ENCODE measurements at places on chromosomes 2 and 18. TPM values are rescaled to one million over a fixed set of nuclear protein-coding genes. Genes with fewer than 3 reads are reported as not detected.
A peak's percentile ranks its signal among the peaks of the same experiment; 100 is the strongest.

DNA sequence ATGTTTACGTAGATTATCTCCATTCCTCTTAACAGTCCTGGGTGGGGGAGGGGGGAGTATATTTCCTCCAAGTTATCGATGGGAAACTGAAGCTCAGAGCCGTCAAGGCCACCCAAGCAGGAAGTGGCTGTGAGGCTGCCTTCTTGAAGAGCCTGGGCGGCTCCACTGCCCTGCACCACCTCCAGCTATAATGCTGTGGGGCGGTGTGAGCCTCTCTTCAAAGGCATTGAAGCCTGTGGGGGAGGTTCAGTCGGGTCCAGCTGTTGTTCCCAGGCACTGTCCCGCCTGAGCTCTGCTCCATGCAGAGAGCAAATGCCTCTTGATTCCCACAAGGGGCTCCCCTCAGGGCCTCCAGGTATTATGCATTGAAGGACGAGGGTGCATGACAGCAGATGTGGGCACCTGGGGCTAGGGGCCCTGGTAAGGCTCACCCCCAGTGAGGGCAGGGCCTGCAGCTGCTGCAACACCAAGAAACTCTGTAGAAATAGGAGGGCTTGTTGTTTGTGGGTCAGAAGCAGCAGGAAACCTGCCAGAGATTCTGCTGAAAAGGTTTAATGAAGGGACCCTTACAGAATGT is 29.5 kb upstream of the LAPTM4A start:
- no peak for DNase-seq

- no peak for DNase-seq
These were observed 78.4 kb upstream of the MEX3C start for GRCh38 chr18:51275712-51276476.

GRCh38 chr18:55078303-55078932 is 119.2 kb upstream of the CCDC68 start:
- DNase-seq, result peak; percentile 26

DNA sequence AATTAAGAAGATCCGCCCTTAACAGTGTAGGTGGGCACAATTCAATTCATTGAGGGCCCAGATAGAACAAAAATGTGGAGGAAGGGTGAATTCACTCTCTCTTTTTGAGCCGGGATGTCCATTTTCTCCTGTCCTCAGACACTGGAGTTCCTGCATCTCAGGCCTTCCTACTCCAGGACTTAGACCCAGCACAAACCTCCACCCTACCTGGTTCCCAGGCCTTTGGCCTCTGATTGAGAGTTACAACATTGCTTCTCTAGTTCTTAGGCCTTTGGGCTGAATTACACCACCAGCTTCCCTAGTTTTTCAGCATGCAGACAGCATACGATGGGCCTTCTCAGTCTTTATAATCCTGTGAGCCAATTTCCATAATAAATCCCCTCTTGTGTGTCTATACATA is 87.8 kb upstream of the TMEM17 start:
- no peak for DNase-seq

The FEV gene
- not detected for total RNA-seq

The AOX1 gene
- total RNA-seq, result 76.4 TPM

DNA sequence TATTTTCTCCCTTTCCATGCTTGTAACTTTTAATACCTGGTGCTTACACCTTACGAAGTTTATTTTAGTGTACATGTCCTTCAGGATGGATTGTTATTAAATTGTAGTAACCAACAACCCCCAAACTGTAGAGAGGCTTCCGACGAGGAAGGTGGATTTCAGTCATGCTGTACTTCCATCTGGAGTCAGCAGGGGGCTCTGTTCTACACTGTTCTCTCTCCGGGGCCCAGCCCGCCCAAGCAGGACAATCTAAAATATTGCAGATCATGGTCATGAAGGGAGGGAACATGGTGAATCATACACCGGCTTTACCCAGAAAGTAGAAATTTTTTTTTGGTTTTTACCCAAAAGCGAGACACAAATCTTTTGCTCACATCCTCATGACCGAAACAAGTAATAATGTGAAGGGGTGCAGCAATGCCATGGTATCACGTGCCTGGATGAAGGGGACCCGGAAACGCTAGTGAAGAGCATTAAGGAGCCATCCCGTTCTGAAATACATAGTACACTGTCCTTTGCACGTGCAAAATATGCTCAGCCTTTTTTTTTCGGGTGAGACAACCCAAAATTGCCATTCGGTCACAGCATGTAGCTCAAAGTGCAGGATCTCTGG is 884.8 kb downstream of the EPHA4 start:
- DNase-seq, result peak; percentile 69

GRCh38 chr2:132911726-132912724 is 242.0 kb upstream of the LYPD1 start:
- peak; percentile 69 for DNase-seq

GRCh38 chr18:8397034-8397433 is 212.2 kb upstream of the RAB12 start:
- DNase-seq, result no peak

- no peak for DNase-seq
These were observed 65.8 kb upstream of the CREB1 start for GRCh38 chr2:207464007-207464406.

The SLC38A11 gene
- total RNA-seq, result not detected

The RAB27B gene
- total RNA-seq, result 99.0 TPM

- DNase-seq, result no peak
These were observed 138.7 kb downstream of the TDRD15 start for GRCh38 chr2:21262426-21262940.

The AGPS gene
- total RNA-seq, result 32.1 TPM

The NDUFS1 gene
- total RNA-seq, result 98.4 TPM

DNA sequence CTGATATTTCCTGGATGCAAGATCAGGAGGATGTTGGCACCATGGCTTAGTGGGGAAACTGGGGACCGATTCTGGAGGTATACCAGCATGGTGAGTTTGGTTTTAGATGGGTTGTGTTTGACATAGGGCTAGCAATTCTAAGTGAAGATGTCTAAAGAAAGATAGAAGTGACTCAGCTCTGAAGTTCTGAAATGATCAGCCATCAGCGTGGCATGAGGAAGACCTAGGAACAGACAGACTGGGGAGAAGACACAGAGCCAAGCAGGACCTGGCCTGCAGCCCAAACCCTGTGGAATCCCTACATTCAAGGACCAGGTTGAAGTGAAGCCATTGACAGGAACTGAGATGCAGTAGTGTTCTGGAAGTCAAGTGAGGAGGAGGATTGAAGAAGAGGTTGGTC is 39.8 kb downstream of the HRH4 start:
- DNase-seq, result no peak

The ZNF396 gene
- total RNA-seq, result 3.3 TPM

DNA sequence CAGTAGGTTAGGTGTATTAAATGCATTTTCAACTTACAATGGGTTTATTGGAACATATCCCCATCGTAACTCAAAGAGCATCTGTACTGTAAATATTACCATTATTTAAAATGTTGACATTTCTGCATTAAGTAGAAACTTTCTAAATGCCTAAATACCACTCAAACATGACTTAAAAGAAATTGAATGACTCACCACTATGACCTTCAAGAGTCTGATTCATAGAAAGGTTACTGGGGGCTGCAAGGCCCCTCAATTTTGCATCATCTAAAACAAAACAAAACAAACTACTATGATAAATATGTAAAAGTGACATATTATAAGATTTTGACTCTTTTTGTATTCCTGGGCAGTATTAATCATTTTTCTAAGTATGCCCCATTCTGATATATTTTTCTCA is 7.6 kb downstream of the WDR35 start:
- no peak for DNase-seq

DNA sequence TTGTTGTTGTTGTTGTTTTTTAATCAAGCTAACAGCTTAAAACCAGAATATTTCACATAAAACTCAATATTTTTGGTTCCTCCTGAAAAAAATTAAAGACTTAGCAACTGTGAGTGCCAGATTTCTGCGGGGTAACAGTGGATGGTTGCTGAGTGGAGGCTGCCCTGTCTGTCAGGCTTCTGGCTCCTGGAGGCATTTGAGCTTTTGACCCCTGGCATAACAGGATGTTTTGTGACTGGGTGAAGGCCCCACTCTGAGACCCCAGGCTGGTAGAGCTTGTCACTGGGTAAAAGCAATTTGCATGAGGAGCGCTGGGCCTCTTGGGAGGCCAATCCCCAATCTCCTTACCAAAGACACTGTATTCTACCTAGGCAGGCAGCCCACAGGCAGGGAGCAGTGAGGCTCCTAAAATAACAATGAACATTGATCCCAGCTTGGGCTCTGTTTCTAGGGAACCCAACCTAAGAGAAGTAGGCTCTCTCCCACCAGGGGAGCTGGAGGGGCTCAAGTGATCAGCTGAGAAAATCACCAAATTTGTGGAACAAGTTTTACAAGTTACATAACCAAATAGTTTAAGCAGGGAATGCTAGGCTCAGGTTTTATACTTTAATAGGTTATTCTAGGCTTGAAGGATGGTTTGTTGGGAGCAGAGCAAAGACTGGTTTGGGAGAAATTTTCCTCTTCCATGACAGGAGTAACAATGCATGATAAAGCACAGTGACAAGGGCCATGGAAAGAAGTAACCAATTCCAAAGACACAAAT is 5.9 kb upstream of the SPRED2 start:
- DNase-seq, result no peak
